ENCODE measurements at places on chromosomes 11 and 22.

- DNase-seq, result no peak
Measured at GRCh38 chr11:2249189-2249916, 21.0 kb downstream of the ASCL2 start.

- DNase-seq, result no peak
Measured at GRCh38 chr22:29265929-29266328, 1.9 kb downstream of the RHBDD3 start.

DNA sequence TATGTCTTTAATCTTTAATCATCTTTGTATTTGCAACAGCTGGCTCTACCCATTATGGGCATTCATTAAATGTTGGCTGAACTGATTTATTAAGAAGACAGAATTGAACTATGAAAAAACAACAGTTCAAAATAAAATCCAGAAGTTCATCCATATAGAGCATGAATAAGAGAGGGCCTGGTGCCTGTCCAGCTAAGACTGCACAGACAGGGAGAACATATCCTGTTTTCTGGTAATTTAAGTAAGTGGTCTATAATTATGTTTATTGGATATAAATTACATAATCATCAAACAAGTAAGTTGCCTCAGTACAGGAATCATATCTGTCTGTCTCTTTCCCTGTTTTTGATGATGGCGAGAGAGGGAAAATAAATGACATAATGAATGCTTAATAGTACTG, 137.2 kb downstream of the RBFOX2 start:
- no peak for DNase-seq

- no peak for DNase-seq
Measured at GRCh38 chr11:58845386-58845785, 882 bp upstream of the GLYATL2 start.

GRCh38 chr11:41789376-41789775, 329.9 kb upstream of the LRRC4C start:
- DNase-seq, result no peak

- no peak for DNase-seq
Measured at GRCh38 chr11:107605061-107606006, 14.4 kb downstream of the ELMOD1 start.

GRCh38 chr22:46357711-46358520, 22.4 kb downstream of the TRMU start:
- DNase-seq, result no peak

- no peak for DNase-seq
Measured at GRCh38 chr22:50040717-50041116, 17.4 kb downstream of the TTLL8 start.

GRCh38 chr11:41201156-41201555, 258.3 kb downstream of the LRRC4C start:
- peak; percentile 18 for DNase-seq

DNA sequence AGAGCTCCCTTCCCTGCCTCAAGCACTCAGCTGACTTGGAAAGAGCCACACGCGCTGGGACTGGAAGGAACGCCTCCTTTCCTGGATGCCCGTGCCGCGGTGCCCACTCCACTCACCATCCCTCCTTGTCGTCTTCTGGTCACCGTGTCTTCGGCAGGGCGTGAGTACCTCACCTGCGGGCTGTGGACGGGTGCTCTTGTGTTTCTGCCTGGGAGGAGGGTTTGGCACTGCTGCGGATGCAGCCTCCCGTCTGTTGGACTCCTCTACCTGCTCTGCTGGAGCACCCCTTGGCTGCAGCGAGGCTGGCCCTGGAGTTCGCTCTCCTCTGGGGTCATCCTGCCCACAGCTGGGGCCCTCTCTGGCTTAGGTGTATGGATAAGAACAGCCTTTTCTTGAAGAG, 612.7 kb downstream of the BRD1 start:
- no peak for DNase-seq

- no peak for DNase-seq
Measured at GRCh38 chr11:133153031-133153430, 379.3 kb downstream of the OPCML start.

DNA sequence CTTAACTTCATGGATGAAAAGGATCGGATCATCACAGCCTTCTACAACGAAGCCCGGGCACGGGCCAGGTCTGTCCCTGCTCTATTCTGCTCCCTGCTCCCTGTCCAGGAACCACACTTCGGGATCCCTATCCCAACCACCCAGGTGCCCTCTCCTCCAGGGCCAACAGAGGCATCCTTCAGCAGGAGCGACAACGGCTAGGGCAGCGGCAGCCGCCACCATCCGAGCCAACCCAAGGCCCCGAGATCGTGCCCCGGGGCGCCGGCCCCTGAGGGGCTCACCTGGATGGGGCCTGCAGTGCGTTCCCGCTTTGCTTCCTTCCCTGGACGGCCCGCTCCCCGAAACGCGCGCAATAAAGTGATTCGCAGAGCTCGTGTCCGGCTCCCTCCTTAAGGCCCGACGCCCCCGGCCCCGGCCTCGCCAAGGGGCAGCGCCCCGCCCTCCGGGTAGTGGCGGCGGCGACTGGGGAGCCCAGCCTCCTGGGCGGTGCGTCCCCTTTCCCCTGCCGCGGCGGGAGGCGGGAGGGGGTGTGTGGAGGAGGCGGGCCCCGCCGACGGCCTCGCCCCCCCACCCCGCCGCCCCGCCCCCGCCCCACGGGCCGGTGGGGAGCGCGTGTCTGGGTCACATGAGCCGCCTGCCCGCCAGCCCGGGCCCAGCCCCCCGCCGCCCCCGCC, at the start of gene VEGFB:
Gene VEGFB (plus strand): TSS at position 672 of the 674 bp plus-strand sequence. CDS start 250 bp downstream, outside the sequence.
- no peak for DNase-seq
